ENCODE measurements at places on chromosomes 4 and X.

DNA sequence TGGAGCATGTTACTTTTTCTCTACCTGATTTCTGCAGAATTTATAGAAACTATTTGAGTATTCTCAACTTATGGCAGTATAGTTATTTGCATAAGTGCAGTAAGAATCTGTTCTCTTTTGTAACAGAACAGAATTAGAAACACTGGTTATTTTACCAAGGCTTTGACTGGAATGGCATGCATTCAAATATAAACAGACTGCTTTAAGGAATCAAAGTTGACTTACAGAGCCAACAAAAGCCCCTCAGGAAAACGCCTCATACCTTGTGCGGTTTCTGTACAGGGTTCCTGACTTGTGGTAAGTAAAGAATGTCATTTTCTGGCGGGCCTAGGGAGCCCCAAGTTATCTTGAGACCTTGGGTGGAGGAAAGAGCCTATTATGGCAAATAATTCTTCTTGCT lies 97.1 kb downstream of the GPR143 start:
- DNase-seq = no peak

DNA sequence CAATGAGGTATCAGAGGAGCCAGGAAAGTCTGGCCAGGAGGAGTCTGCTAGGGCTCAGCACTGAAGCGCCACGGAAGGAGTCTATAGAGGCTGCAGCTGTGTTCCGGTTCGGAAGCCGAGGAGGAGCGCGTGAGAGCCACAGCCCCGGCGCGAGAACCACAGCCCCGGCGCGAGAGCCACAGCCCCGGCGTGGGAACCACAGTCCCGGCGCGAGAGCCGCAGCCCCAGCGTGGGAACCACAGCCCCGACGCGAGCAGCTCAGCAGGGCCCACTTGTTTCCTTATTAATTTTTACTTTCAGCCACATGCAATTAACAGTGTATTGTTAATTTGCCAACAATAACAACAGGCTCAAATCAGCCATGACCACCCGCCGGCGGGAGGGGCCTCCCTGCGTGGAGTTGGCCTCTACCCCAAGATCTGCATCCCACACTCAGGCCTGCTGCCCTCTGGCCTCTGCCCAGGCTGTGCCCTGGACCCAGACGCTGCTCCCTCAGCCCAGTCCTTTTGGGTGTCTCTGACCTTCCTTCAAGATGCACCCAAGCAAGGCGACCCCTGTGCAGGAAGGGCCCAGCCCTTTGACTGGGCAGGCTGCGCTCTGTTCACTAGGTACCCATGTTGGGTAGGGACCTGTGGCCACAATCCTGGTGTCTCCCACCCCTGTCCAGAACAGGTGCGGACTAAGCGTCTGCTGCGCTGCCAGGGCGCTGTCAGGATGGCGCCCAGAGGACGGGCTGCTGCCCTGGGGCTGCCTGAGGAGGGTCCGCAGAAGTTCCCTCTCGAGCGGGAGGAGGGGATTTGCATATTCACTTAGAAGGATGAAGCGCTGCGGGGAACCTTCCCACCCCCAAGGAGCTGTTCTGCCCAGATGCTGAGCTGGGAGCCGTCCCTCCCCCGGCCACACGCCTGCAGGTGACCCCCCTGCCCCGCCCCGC lies 113.8 kb downstream of the ADRA2C start:
- DNase-seq = no peak

- DNase-seq = no peak
Observed at GRCh38 chr4:25882226-25882625, 19.4 kb upstream of the SEL1L3 start.

DNA sequence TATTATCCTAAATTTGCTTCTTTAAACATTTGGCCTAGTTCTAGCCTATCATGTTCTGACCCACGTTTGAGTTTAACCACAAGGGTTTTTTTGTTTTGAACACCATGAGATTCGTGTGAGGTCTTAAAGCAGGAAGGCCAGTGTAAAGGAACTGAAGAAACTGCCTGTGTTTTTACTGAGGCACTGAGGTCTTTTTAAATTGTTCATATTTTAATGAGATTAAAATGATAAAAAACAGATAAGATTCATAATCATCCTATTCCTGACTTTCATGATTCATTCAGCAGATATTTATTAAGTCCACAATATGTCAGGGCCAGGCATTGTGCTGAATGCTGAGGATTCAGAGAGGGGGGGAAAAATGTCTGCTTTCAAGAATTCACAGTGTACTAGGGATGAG lies 3.2 kb downstream of the RPS6KA3 start:
- peak; percentile 38 for DNase-seq

DNA sequence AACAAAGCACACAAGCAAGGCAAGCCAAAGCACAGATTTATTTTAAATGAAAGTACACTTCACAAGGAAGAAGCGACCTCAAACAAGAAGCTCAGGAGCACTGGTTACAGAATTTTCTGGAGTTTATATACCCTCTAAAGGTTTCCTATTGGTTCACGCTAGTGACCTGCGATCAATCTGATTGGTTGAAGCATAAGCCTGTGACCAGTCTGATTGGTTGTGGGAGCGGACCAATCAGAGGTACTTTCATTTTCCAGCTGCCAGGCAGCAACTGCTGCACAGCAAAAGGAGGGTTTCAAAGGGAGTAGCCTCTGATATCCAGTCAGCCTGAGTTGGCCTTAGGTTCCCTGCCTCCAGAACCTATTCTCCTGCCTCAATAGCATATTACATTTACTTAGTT lies 4.6 kb upstream of the AREG start:
- DNase-seq = peak; percentile 2

GRCh38 chrX:155967653-155968325 lies 29.7 kb upstream of the IL9R start:
- no peak for DNase-seq
